Tibial nerve (tissue), 4 donors: ENCODE measurements at places on chromosomes 5 and 9. TPM values are rescaled to one million over a fixed set of nuclear protein-coding genes. Genes with fewer than 3 reads are reported as not detected.

GRCh38 chr5:67100301-67100700 is 96.3 kb downstream of the CD180 start:
- no peak overlapping the region for H3K4me3 ChIP-seq
- DNase-seq = no peak

DNA sequence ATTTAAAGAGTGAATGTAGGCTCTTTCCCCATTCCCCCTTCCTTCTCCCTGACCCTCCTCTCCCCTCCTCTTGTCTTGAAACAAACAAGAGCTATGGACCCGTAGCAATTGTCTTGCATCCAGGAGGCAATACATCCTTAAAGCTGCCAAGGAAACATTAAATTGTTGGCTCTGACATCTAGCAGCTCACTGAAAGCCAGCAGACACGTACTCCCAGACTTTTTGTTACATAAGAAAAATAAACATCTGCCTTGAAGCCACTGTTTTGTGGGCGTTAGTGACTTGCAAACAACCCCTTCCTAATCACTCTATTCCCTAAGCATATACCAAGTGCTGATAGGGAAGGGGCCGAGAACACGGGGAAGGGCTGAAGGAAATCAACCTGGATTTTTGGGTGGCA is 8.6 kb downstream of the SLC45A2 start:
- no peak overlapping the region for H3K27ac ChIP-seq
- no peaks in the 10 kb centered on the region for H3K27me3 ChIP-seq
- no peak overlapping the region for H3K4me3 ChIP-seq
- no peaks in the 10 kb centered on the region for H3K4me1 ChIP-seq
- no peaks in the 10 kb centered on the region for H3K36me3 ChIP-seq

DNA sequence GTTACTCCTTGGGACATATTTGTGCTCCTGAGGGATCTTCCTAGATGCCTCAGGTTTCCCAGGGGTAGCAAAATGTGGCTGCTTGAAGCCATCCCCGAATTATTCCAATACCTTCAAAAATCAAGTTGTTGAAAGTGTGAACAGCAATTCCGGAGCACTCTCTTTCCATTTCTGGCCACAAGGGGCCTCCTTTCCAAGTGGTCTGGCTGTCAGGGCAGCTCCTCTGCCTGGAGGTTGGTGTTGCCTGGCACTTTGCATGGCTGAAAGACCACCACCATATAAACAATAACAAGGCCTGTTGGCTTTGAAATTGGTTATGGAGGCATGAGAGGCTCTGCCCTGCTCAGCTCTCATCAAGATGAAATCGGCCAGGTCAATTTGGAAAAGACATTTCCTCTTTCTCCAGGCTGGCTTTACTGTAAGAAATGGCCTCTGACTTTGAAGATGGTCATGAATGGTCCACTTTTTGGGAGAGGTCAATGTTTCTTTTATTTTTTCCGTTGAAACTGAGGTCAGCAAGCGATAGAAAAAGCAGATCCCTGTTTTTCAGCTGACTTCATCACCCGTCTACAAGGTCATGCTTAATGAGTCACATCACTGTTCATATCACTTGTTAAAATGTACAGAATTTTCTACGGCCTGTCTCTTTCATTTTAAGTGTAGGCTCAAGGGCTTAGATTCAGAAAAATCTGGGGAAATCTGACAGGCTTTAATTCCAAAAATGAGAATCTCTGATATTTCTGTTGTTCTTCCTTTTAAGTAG is 481.1 kb upstream of the ZNF608 start:
- no peak overlapping the region for H3K27ac ChIP-seq
- H3K4me1 ChIP-seq = peaks cover 3% of the 10 kb centered on the region
- H3K27me3 ChIP-seq = no peaks in the 10 kb centered on the region
- DNase-seq = no peak
- no peak overlapping the region for H3K4me3 ChIP-seq

HTR1A gene
- total RNA-seq = not detected

DNA sequence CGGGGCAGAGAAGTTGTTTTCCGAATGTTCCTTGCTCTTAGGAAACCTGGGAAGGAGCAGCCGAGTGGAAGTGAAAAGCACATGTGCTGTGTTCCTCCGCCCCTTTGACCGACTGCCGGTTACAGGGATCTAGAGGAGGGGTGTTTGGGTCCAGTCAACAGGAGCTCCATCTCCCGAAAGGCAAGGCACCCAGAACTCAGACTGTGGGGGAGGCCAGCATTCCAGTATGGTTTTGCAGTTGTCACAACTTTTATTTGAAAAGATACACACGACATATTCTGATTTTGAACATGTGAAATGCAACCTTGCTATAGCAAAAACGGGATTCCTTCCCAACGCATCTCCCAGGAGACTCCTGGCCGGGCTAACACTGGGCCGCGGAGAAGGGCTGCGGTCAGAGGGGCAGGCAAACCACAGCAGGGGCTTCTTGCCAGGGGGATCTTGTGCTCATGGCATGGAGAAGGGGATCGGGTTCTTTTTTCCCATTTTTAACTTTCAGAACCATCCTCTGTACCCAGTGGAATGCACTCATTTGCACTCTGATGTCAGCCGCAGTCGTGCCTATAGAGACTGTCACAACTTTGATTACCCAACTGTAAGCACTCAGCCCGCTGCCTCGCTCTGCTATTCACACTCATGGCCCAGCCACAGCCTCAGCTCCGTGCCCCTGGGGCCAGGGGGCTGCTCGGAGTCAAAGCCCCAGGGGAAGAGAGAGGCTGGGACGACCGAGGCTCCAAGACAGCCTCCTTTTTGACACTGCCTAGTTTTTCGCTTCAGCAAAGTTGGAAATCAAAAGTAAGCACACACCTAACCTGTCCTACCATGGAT is 3.9 kb downstream of the QRFP start:
- no peaks in the 10 kb centered on the region for H3K27me3 ChIP-seq
- no peak overlapping the region for H3K4me3 ChIP-seq
- no peak overlapping the region for H3K27ac ChIP-seq
- H3K36me3 ChIP-seq = peaks cover 4% of the 10 kb centered on the region
- no peaks in the 10 kb centered on the region for H3K4me1 ChIP-seq
- DNase-seq = no peak

- no peaks in the 10 kb centered on the region for H3K36me3 ChIP-seq
- H3K4me3 ChIP-seq = no peak overlapping the region
- no peaks in the 10 kb centered on the region for H3K27me3 ChIP-seq
- DNase-seq = no peak
Measured at GRCh38 chr5:112960315-112960714, 16.3 kb upstream of the DCP2 start.

DNA sequence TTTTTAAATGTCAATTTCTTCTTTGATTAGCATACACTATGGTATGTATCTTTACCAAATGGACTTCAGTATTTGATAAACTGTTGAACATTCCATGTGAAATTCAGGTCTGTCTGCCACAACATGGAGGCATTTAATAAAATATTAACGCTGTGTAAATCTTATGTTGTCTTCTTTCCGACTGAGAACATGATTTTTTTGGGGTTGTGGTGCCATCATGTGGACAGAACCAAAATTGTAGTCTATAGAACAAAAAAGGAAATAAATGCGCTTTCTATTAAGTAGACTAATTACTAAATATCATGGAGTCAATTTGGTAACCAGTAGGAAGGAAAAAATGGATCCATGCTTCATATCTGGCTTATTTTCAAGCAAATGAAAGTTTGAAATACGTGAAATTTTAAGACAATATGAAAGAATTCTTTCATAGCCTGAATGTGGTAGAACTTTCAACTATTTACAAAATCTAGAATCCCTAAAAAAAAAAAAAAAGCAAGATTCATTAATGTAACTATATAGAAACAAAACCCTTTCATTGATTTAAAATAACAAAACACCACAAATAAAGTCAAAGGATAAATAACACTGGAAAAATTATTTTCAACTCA is 2.8 kb upstream of the PLK2 start:
- H3K4me3 ChIP-seq = no peak overlapping the region
- H3K27ac ChIP-seq = no peak overlapping the region
- H3K36me3 ChIP-seq = no peaks in the 10 kb centered on the region
- no peaks in the 10 kb centered on the region for H3K27me3 ChIP-seq
- DNase-seq = no peak

COL5A1 gene
- 52.9 TPM for total RNA-seq

CTSV gene
- not detected for total RNA-seq

DNA sequence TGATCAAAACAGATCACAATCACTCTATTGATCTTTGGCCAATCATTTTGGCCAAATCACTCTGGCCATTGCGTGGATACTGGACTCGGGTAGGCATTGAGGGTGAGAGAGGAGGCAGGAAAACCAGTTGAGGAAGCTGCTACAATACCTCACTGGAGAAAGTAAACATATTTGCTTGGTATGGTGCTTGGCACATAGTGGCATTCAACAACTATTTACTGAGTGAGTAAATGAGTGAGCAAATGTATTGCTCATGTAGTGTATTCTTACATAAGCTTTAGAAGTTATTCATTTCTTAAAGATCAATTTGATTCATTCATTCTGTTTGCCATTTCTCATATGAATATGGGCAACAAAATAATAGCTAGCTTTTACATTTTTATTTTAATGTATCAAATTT is 4.0 kb upstream of the DEPDC1B start:
- no peaks in the 10 kb centered on the region for H3K4me1 ChIP-seq
- no peak overlapping the region for H3K27ac ChIP-seq
- H3K4me3 ChIP-seq = no peak overlapping the region
- no peaks in the 10 kb centered on the region for H3K36me3 ChIP-seq

TRIM14 gene
- total RNA-seq = 10.0 TPM

DNA sequence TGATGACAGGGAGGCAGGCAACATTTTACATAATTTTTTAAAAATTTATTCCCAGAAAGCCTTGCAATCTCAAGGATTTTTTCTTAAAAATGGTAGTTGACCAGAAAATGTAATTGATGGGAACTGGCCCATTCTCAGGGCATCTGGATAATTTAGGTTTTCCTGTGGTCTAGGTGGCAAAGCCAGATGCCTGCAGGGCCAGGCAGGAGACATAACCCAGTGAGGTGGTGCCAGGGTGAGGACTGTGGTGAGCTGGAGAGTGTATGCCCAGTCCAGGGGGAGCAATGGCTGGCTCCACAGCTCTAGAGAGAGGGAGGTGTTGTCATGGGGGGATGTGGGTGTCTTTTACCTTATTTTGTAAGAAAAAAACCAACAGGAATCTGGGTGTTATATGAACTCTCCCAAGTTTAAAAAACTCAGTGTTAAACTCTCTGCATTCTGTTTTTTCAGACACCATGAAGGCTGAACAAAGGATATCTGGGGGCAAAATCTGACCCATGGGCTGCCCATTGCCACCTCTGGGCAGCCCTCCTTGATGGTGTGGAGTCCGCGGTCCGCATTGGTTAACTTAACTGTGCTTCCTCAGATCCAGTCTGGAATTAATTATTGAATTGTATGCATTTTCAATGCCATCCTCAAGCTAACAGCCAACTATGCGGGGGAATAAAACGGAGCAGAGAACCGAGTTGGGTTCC is 43.9 kb downstream of the BOD1 start:
- H3K27ac ChIP-seq = no peak overlapping the region
- no peaks in the 10 kb centered on the region for H3K36me3 ChIP-seq
- H3K4me3 ChIP-seq = no peak overlapping the region
- H3K4me1 ChIP-seq = no peaks in the 10 kb centered on the region
- DNase-seq = no peak
